Activated effector memory CD4-positive, alpha-beta T cell treated with Interleukin-2 at 50 U/mL for 16 hours (primary cell): ENCODE measurements at places on chromosomes 4 and X.

- DNase-seq: no peak
Observed at GRCh38 chr4:25863831-25864418, 1.1 kb upstream of the SEL1L3 start.

DNA sequence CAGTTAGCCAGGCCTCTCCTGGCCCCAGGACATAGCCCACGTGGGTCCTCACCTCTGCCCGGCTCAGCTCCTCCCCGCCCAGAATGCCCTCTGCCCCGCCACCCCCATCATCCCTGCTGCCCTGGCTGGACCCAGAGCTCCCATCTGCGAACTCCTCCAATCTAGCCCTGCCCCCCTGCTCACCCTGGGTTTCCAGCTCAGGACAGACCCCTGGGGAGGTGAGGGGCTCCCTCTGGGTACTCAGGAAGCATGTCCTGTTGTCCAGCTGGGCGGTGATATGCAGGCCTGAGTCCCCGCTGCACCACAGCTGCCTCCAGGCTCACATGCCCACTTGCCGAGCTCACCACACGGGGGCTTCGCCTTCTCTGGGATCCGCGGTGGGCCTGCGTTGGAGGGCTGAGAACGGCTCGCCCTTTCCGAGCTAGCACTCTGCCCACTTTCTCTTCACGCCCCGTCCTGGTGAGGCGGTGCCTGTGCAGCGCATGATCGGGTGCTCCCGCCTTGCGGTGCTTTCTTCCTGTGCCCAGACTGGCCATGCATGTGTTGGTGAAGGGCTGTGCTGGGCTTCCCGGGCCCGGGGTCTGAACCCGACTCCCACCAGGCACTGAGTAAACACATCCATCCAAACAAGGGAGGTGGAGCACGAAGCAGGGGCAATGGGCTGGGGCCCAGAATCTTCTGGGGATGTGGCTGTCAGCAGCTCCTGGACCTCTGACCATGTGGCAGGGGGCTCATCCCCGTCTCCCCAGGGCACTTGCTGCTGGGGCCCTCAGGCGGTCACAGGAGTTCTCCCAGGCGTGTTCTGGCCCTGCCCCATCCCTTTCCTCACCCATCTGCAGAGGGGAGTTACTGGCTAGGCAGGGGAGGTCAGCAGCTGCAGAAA is 74.3 kb downstream of the RGS12 start:
- no peak for DNase-seq

- DNase-seq: no peak
Observed at GRCh38 chr4:139227729-139228404, 50.8 kb upstream of the ELF2 start.

GRCh38 chrX:16435399-16435986 is 214.5 kb upstream of the S100G start:
- no peak for DNase-seq

DNA sequence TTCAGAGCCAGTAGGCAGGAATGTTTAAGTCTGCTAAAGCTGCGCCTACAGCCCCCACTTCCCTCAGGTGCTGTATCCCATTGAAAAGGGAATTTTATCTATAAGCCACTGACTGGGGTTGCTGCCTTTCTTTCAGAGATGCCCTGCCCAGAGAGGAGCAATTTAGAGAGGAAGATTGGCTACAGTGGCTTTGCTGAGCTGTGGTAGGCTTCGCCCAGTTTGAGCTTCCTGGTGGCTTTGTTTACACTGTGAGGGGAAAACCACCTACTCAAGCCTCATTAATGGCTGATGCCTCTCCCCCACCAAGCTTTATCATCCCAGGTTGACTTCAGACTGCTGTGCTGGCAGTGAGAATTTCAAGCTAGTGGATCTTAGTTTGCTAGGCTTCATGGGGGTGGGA is 67.7 kb upstream of the PRDM5 start:
- DNase-seq: no peak

DNA sequence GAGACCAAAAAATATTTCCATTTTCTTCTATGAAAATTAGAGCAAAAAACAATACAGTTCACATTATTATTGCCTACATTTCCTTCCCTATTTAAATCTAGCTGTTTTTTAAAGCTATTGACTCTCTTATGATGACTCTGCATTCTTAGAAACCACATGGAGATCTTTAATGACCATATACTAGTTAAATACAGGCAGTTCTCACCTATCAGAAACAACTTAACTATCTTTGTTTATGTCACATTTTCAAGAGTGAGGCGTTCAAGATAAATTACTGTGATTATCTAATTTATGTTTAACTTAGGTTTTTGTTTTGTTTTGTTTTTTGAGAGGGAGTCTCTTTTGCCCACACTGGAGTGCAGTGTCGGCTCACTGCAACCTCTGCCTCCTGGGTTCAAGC is 3.0 kb downstream of the CISD2 start:
- no peak for DNase-seq

DNA sequence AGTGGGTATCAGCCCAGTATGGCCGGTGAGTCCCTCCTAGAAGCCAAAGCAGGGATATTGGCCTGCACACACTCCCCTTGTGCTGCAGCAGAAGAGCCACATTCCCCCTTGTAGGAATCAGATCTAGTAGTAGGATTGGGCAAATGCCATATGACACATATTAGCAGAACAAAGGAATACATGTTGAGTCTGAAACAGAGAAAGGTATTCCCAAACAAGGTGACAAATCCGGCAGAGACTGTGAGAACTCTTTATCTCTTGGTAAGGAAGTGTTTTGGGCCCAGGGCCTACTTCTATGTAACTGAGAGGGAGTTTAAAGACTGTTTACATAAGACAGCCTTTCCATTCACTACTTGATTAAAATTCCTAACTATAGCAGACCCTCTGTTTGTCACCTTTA is 1382.0 kb downstream of the FAM133A start:
- no peak for DNase-seq

DNA sequence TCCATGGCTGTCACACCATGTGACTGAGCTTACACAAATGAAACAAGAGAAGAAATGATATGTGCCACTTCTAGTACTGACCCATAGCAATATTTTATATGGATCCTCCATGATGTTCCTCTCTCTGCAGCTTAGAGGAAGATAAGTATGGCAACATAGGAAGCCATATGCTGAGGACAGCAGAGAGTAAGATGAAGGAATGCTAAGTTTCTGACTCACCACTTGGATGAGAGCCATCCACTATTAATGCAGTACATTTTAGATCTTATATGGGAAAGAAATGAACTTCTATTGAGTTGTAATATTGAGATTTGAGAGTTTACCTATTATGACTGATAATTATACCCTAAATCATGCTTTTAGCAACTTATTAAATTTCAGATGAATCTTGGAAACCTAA is 386.9 kb upstream of the MAOA start:
- no peak for DNase-seq

DNA sequence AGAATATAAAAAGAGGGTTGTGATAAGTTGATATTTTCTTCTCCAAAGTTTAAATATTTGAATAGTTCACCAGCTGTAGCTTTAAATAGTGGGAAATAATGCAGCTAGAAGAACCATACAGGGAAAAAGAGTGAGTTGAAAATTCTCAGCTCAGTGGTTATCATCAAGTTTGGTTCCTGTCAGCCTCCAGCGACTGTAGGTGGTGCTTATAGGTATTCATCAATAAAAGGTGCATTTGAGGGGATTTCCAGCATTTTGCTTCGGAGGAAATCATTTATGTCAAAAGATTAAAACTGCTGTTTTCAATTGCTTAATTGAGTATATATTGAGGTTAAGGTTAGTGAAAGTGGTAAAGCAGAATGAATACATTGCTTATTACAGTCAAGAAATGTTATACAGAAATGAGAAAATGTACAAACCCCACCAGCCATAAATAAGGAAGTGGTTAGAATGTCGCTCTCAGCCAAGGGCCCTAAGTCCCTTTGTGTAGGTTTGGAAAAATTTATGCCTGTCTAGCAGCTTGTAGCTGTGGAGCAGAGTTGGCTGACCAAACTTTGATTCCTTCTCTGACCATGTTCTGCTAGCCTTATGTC is 532.9 kb upstream of the FTHL17 start:
- no peak for DNase-seq

DNA sequence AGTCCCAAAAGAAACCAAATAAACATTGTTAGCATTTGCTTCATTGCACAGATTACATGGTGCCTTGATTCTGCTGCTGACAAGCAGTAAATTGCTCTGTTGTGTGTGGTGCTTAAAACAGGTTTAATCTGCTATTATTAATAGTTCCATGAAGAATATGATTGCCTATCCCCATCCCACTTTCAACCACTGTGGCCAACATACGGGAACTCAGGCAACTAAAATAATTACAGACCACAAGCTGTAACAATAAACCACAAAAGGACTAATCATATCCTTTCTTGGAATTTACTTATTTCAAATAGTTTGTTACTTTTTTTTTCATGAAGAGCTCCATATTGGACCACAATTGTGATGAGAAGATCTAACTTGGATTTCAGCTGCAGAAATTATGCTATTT is 131.5 kb downstream of the PACRGL start:
- no peak for DNase-seq

- no peak for DNase-seq
Observed at GRCh38 chrX:31808357-31808756, 736.5 kb upstream of the FTHL17 start.
